ENCODE measurements at places on chromosomes 2 and 18.
A peak's percentile ranks its signal among the peaks of the same experiment; 100 is the strongest.

DNA sequence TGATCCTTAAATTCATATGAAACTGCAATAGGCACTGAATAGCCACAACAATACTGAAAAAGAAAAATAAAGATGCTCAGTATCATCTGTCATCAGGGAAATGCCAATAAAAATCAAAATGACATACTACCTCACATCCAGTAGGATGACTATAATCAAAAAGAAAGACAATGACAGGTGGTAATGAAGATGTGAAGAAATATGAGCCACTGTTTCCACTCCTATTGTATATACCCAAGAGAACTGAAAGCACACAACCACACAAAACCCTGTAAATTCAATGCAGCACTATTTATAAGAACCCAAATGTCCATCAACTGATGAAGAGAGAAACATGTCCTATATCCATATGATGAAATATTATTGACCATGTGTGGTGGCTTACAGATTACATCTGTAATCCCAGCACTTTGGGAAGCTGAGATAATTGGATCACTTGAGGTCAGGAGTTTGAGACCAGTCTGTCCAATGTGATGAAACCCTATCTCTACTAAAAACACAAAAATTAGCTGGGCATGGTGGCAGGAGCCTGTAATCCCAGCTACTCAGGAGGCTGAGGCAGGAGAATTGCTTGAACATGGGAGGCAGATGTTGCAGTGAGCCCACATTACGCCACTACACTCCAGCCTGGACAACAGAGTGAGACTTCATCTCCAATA lies 39.9 kb downstream of the MAP3K2 start:
- no peak for DNase-seq

DNA sequence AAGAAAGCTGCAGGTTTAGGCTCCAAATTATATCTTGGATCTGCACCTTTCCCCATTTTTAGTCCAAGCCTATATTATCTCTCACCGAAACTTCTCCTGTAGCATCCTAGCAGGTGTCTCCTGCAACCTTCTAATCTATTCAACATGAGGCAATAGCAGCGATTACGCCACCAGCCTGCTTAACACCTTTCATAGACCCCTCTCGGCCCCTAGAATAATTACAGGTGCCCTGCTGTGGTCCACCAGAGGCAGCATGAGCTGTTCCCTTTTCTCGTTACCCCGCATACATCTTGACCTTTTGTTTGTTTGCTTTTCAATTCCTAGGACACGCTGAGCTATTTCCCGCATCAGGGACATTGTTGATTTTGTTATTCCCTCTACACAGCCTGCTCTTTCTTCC lies 361.9 kb downstream of the CYRIA start:
- DNase-seq = no peak

DNA sequence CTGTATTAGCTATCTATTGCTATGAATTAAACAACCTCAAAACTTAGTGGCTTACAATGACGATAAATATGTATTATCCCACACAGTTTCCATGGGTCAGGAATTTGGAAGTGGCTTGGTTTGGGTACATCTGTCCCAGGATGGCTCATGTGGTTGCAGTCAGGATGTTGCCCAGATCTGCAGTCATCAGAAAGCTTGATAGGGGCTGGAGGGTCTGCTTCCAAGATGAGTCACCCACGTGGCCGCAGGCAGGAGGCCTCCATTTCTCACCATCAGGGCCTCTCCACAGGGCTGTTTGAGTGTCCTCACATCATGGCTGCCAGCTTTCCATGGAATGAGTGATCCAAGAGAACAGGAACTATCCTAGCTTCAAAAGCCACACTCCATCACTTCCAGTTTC lies 46.4 kb downstream of the CHRNA1 start:
- DNase-seq = no peak

- DNase-seq = no peak
Observed at GRCh38 chr2:158726911-158727592, 68.1 kb upstream of the DAPL1 start.

GRCh38 chr18:12057419-12058039 lies 36.1 kb upstream of the ANKRD62 start:
- DNase-seq = no peak

- peak; percentile 81 for DNase-seq
Observed at GRCh38 chr2:133200684-133201421, 367.4 kb downstream of the NCKAP5 start.

DNA sequence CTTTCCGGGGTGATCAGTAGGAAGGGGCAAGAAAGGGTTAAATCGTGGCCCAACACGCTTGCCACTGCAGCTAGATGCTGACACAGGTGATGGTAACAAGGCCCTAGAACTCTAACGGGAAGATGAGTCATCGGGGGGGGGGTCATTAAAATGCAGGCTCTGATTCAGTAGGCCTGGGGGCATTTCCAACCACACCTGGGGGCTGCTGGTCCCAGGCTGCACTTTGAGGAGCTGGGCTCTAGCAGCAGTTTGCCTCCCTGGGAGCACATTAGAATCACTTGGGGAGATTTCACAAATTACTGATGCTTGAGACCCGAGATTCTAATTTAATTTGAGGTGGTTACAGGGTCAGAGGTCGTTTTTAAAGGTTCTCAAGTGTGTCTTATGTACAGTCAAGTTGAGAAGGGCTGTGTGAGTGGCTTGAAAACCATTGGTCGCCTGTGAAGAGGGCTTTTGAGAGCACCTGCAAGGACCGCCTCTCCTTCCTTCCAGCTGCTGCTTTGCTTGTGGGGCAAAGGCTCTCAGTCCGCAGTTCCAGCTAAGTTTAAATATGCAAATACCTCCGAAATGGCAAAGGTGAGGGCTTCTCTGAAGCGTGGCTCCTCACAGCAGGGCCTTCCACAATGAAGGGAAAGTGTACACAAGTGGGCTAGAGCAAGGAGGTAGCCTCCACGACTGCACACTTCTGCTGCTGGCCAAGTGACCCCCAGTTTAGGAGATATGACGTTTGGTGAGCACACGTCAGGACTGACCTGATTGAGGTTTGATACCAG lies 128.0 kb upstream of the MSH6 start:
- DNase-seq = no peak

DNA sequence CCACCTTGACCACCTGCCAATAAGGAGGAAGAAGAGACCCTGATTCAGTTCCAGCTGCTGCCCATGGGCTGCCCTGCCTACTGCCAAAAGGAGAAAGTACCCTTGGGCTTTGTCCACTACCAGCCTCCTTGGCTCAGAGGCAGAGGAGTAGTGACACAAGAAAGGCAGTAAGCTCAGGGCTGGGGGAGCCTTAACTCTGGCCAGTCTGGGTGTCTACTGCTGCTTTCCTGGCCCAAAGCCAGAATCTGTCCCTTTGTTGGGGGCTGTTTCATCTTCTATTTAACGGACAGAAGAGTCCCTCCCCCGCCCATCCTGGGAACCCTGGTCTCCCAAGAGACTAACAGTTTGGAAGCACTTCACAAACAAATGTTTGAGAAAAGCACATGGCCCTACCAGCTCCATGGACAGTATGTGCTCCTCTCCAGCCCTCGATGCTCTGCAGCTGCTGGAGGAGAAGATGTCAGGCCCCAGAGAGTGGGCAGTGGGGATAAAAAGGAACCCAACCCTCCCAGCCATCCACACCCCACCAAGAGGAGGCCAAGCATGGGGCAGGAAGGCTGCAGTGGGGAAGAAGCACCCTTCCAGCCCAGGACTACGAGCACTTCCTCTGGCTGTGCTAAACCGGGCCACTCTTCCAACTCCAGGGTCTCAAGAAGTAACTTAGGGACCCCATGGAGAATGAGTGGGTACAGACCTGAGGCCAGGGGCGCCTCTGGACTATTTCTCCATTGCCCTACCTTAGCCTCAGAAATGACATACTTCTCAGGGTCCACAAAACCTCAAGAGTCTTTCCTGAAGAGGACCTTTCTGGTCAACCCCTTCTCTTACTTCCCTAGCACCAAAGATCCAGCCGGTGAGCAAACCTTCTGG lies 1.2 kb downstream of the ATG9A start:
- no peak for DNase-seq

DNA sequence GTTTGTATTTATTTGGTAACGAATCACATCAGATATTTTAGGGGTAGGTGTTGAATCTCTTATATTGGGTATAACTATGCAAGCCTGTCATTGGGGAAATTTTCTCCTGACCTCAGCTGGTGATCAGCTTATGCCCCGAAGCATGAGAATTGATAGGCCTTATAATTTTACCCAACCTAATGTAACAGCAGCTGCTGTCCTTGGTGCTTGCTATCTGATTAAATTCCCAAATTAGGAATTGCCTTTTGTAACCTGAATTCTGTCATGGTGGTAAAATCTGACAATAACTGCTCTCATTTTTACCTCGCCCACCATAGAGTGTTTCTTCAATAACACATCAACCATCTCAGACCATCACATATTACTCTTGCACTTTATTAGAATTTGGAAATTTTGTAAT lies 1542.6 kb upstream of the PIK3C3 start:
- no peak for DNase-seq

DNA sequence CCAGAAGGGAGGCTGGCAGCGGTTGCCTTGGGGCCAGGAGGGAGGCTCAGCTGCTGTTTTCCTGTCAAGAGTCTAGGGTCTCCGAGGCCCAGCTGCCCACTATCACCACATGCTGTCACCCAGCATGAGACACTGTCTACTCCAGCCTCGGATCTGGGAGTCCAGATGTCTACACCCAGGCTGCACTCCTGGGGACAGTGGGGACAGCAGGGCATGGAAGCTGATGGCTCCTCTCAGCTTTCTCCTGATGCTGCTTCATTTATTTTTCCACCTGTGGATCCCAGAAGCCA lies 134.0 kb downstream of the PTGR3 start:
- no peak for DNase-seq

GRCh38 chr18:43533371-43533770 lies 256.1 kb upstream of the SYT4 start:
- DNase-seq = no peak

- DNase-seq = no peak
Observed at GRCh38 chr2:226338825-226339224, 460.8 kb downstream of the IRS1 start.

DNA sequence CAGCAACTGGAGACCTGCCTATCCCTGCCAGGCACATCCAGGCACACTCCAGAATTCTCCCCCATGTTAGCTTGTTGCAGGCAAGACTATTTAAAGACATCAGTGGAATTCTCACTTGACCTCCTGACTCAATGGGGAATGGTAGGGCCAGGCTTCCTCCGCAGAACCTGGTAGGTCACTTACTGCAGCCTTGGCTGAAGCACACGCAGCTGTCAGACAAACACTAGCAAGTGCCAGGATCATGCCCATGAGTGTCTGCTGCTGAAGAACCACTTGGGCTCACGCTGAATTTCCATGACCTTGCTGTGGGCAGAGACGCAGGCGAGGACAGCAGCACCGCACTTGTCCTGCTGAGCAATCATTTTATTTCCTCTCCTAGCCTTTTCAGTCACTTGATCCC lies 3.2 kb downstream of the LRRC30 start:
- DNase-seq = no peak

- peak; percentile 17 for DNase-seq
Observed at GRCh38 chr2:97699765-97700444, 13.5 kb upstream of the ZAP70 start.

GRCh38 chr18:57631697-57632096 lies 10.1 kb upstream of the NARS1 start:
- DNase-seq = no peak

DNA sequence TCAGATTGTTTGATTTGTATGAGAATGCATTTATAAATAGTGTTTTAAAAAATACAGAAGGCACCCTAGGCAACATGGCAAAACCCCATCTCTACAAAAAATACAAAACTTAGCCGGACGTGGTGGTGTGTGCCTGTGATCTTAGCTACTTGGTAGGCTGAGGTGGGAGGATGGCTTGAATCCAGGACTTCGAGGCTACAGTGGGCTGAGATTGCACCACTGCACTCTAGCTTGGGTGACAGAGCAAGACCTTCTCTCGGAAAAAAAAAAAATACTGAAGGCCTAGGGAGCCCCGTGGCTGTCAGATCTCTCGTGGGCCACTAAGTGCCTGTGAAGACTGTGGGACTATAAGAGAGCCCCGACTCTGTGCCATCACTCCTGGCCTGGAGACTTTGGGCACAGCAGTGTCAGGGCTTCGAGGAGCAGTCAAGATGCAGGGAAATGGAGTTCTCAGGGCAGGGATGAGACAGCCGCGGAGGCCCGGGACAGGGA lies 40.5 kb downstream of the MYO7B start:
- DNase-seq = no peak

GRCh38 chr2:69013840-69014821 lies 1.2 kb downstream of the ANTXR1 start:
- no peak for DNase-seq

GRCh38 chr18:36759167-36759776 lies 69.5 kb downstream of the TPGS2 start:
- no peak for DNase-seq

DNA sequence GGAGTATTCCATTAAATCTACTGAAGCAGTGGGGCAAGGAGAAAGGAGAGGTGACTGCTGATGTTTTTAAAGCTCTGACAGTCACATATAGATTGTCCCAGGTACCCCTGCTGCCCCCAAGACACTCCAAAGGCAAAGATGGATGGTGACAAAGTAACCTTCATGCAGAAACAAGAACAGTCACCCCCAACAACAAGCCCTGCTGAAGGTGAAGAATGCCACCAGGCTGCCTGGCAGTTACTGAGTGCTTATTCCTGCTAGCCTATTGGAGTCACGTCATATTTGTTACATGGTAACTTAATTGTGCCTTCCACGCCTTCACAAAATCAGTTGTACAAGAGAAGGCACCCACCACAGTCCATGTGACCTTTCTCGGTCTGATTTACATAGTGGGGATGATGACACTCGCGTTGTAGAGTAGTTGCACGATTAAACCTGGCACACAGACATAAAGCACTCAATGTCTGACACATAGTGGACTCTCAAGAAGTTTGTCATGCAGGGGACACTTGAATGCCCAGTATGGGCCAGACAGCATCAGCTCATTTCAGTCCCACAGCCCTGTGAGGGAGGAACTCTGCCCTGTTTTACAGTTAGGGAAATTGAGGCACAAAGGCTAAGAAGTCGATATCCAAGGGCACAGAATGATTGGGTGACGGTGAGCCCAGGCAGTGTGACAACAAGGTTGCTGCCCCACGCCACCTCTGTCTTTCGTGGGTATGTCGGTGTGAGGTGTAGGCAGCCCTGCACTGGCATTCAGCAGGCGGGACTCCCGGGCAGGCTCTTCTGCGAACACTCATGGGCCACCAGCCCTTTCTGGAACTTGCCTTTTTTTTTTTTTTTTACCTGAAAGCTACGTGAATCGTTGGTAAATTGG lies 62.7 kb downstream of the ZCCHC2 start:
- DNase-seq = no peak

GRCh38 chr2:120313695-120314615 lies 32.0 kb upstream of the INHBB start:
- no peak for DNase-seq

DNA sequence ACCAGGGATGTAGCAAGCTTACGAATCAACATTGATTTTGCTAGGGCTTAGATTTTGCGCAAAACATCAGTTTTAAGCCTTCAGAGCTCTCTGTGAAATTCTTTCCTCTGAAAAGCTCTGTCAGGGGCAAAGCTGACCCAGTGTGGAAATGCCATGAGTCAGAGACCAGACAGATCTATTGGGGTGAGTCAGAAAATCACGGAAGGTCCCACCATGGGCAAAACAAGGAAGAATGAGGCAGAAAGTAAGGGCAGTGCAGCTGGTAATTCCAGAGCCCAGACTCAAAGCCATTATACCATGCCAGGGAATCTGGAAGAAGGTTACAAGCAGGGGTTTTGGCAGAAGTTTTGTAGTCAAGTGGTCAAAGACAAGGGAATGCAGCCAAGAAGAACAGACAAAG lies 256.6 kb upstream of the CTAGE1 start:
- DNase-seq = peak; percentile 91

GRCh38 chr2:11457935-11458334 lies 8.0 kb downstream of the E2F6 start:
- DNase-seq = no peak

- no peak for DNase-seq
Observed at GRCh38 chr2:129821445-129821844, 158.0 kb upstream of the RAB6C start.

Measured in HS-27A (cell line).